NCI-H1105 (cell line): ENCODE measurements at places on chromosomes 2 and 18.

DNA sequence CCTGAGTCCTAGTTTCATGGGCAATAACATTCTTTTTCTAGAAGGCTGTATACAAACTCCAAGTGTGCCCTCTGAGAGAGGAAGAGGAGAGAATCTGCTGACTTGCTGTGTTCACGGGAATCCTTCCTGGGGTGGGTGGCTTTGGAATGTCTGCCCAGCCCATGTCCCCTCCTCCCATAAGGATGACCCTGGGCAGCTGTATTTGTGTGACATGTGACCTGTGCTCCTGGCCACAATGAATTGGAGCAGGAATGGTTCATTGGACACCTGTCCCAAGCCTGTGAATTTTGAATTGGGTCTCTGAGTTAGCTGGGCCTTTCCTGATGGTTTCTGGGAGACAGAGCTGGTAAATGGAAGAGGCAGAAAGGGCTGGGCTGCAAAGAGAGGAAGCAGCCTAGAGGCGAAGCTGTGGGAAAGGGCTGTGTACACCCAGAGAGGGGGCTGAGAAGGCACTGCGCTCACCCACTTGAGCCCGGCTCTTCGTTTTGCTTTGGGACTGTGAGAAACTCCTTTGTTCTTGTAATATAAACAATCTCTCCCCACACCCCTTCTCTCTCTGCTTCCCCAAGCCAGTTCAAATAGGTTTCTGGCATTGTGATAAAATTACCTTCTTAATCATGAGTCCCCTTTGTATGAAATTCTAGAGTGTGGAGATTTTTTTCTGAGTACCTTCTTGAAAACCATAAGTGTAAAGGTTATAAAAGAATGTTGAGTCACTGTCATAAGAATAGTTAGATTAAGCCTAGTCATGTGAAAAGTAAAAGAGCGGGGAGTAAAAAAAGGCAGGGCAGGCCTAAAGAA lies 49.8 kb downstream of the SLC4A5 start:
- DNase-seq: no peak

DNA sequence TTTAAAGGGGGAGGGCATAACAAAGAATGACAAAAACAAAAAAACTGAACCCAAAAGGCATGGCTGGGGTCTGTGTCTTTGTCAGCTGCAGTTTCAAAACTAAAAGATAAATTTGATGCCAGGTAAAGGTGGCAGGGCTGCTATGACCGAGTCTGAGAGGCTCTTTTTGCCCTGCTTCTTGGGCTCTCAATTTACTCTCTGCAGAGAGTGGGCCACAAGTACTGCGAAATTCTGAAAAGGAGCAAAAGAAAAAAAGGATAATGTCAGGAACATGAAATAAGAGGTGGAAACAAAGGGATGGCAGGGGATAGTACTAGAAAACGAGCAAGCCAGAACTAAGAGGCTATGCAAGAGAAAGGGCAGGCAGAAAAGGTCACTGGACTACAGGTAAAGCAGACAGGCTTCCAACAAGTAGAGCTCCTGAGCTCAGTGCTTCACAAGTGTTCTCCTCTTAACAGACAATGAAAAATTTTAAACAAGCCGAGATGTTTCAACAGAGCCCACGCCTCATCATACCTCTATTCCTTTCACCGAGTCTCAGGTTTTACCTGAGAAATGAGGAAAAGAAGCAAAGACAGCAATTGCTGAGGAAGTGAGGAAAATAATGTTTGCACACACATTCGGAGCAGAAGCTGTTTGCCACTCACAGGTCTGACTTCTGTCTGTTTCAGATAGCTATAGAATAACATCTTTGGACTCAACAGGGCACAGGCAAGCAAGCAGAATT lies 7.3 kb downstream of the IRS1 start:
- no peak for DNase-seq

DNA sequence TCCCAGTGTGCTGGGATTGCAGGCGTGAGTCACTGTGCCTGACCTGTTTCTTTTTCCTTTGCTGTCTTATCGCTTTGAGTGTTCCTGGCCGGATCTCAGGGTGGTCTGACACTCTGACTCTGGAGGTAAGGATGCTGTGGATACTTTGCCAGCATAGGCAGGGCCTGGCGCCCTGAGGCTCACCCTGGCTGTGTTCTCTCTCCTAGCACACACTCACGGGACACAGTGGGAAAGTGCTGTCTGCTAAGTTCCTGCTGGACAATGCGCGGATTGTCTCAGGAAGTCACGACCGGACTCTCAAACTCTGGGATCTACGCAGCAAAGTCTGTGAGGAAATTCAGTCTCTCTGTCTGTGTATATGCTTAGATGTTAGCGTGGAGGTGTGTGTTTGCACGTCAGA lies 18.0 kb upstream of the SAG start:
- DNase-seq: no peak

DNA sequence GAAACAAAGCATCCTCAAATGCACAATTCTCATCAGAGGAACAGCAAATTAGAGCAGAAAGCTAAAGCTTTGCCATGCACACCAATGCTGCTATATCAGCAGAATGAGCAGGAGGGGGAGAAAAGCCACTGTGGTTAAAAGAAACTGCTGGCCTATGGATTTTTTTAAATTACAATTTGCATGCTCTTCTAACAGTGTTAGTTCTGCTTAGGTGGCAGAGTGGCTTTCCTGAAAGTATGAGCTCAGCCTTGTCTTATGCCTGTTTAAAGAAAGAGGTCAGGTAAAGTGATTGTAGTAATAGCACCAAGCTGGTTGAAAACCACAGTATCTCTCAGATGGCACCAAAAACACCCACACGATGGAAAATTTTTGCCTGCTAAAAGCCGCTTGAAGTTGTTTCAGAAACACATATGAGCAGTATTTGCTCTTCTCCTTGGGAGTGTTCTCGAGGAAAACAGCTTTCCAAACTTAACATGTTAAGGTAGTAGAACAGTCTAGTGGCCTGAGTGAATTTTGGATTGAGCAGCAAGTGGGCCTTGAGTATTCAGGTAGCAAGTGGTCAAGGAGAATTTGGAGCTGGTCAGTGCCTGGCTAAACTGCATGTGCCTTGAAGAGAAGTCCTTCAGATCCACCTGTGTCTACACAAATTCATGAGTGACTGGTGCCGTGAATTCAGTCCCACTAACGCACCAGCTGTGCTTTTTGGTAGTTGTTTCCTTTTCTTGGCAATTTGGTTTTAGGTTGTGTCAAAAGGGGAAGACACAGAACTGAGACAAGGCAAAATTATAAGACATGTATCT lies 19.6 kb upstream of the NDUFV2 start:
- no peak for DNase-seq

DNA sequence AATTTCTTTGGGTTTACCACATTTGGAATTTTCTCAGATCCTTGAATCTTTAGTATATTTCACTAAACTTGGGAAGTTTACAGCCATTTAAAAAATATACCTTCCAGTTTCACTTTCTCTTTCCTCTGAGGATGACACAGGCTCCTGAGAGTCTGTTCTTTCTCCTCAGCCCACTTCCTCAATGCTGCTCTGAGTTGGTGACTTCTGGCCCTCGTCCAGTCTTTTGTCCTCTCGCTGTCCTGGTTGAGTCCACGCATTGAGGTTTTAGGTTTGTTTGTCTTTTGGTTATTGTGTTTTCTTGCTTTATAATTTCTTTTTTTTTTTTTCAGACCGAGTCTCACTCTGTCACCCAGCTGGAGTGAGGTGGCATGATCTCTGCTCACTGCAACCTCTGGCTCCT lies 40.7 kb upstream of the GALR1 start:
- no peak for DNase-seq
